ENCODE measurements at places on chromosomes 4 and X. TPM values are rescaled to one million over a fixed set of nuclear protein-coding genes. Genes with fewer than 3 reads are reported as not detected.

NEUROG2 gene
- total RNA-seq: not detected

CD40LG gene
- not detected for total RNA-seq

PCDH19 gene
- under 0.01 TPM for total RNA-seq

MAML3 gene
- total RNA-seq: 2.3 TPM

GABRQ gene
- 0.17 TPM for total RNA-seq

P2RY4 gene
- 0.44 TPM for total RNA-seq

FATE1 gene
- total RNA-seq: not detected

F8A1 gene
- 8.3 TPM for total RNA-seq

ZNF185 gene
- 1.5 TPM for total RNA-seq

UGT2B10 gene
- total RNA-seq: not detected

FGB gene
- total RNA-seq: not detected

BEX1 gene
- 0.15 TPM for total RNA-seq

TMSB15A gene
- total RNA-seq: 10.2 TPM

HPSE gene
- total RNA-seq: 1.6 TPM

HS6ST2 gene
- total RNA-seq: under 0.01 TPM

GPC4 gene
- 0.33 TPM for total RNA-seq

KDR gene
- under 0.01 TPM for total RNA-seq

MANBA gene
- total RNA-seq: 56.6 TPM

LNX1 gene
- total RNA-seq: 0.99 TPM

AMBN gene
- not detected for total RNA-seq

PDGFRA gene
- total RNA-seq: 432 TPM

LPAR4 gene
- 0.58 TPM for total RNA-seq

TMPRSS11A gene
- not detected for total RNA-seq

RAB41 gene
- total RNA-seq: not detected

LDB2 gene
- total RNA-seq: 177 TPM

CLGN gene
- total RNA-seq: 11.6 TPM

FAM3A gene
- total RNA-seq: 38.3 TPM

ALAS2 gene
- total RNA-seq: not detected

PAGE1 gene
- total RNA-seq: not detected

TCP11X2 gene
- total RNA-seq: not detected

CD38 gene
- total RNA-seq: 0.33 TPM

RWDD4 gene
- 15.7 TPM for total RNA-seq

GLRA2 gene
- not detected for total RNA-seq

DRP2 gene
- total RNA-seq: 2.3 TPM

GAGE2A gene
- total RNA-seq: not detected

SYTL4 gene
- 3.1 TPM for total RNA-seq

GYPE gene
- total RNA-seq: 1.2 TPM

MSMO1 gene
- 82.0 TPM for total RNA-seq

MAGED4B gene
- total RNA-seq: 44.5 TPM

C1QTNF7 gene
- 0.50 TPM for total RNA-seq

ALB gene
- total RNA-seq: not detected

MAP7D2 gene
- under 0.01 TPM for total RNA-seq

LUZP4 gene
- total RNA-seq: not detected

CT45A5 gene
- total RNA-seq: not detected

ZMAT1 gene
- 0.17 TPM for total RNA-seq

DCAF12L2 gene
- total RNA-seq: 0.15 TPM

ASB12 gene
- under 0.01 TPM for total RNA-seq

CDKL2 gene
- total RNA-seq: 1.3 TPM

DCAF12L1 gene
- under 0.01 TPM for total RNA-seq

ADGRG4 gene
- under 0.01 TPM for total RNA-seq

CYBB gene
- total RNA-seq: under 0.01 TPM

UNC5C gene
- total RNA-seq: 2.5 TPM

FAM47A gene
- not detected for total RNA-seq

FAT4 gene
- total RNA-seq: 18.5 TPM

NPY2R gene
- total RNA-seq: not detected

TRMT44 gene
- total RNA-seq: 19.4 TPM

NEIL3 gene
- 4.0 TPM for total RNA-seq

HELT gene
- not detected for total RNA-seq

UPF3B gene
- 1.8 TPM for total RNA-seq

Measured in smooth muscle cell of trachea (primary cell).